Effector CD4-positive, alpha-beta T cell (primary cell): ENCODE measurements at places on chromosomes 1 and 21.

DNA sequence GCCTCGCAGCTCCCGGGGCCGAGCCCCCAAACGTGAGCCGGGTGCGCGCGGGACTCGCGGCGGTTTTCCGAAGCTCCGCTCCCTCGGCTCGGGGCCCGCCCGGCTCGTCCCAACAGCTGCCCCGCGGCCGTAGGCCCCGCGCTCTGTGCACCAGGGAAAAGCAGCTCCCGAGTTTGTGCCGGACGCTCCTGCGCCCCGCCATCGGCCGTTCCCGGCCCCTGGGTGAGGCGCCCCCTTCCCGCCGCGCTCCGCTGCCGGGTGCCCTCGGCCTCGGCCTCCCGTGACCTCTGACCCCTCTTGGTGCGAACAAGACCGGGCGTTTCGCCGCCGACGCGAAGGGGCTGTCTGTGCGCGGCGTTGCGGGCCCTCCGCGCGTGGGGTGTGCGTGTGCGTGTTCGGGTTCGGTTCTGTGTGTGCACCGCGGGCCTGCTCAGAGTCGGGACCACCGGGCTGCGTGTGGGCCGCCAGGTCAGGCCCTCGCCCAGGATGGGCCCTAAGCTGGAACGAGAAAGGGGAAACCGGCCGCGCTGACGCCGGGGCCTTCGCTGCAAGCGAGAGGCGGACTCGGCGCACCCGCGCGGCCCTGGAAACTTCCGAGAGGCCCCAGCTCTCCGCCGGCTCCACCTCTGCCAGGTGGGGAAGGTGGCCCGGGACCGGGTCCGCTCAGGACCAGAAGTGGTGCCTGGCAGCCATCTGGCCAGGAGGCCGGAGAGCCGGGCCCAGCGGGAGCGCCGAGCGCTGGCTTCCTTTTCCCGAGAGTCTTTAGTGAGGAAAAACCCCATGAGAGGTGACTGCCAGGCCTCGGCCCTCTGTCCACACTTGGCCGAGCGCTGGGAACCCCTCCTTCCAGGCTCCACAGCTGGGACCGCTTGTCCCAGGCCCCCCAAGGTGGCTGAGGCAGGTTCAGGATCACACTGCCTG lies 1.9 kb downstream of the PRDM16 start:
- no peak for DNase-seq

GRCh38 chr1:49059087-49059486 lies 282.4 kb upstream of the BEND5 start:
- DNase-seq, result no peak

GRCh38 chr21:15095326-15095725 lies 30.5 kb upstream of the NRIP1 start:
- no peak for DNase-seq

DNA sequence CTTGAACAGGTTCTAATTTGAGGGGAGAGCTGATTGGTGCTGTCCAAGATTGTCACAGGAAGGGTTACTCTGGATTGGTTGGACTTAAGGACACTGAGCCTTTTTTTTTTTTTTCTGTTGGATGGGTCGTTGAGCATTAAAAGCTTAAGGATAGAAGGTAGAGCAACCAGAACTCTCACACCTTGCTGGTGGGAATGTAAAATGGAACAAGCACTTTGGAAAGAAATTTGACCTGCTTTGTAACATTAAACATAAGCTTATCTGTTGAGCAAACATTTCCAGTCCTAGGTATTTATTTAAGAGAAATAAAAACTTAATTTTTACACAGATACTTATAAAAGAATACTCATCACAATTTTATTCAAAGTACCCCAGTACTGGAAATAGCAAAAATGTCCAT lies 29.8 kb upstream of the PLA2G2A start:
- DNase-seq, result no peak

- DNase-seq, result no peak
These were observed 107.5 kb downstream of the HIVEP3 start for GRCh38 chr1:41811051-41811795.

GRCh38 chr1:70893381-70893780 lies 154.2 kb downstream of the PTGER3 start:
- no peak for DNase-seq

DNA sequence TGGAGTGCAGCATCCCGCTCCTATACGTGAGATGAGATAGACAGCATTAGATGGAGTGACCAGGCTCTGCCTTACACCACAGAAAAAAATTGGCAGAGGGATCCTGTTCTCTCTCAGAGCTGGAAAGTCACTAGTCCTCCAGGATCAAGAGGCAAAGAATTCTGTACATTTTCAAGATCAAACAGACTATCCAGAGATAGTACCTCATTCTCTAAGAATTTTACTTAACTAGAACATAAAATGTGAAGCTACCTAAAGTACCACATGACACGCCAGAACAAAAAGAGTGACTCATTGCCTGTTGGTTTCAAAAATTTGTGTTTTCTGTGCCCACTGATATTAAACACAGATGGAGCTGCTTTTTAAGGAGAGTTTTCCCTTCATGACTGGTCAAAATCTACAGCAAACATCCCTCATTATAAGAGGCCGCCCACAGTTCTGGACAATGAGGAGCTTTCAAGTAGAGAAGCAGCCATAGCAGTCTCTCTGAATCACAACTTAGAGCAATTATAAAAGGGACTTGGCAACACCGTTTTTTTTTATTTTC lies 32.3 kb downstream of the CD160 start:
- no peak for DNase-seq

- DNase-seq, result no peak
These were observed 72.9 kb downstream of the ITPKB start for GRCh38 chr1:226666164-226666506.

DNA sequence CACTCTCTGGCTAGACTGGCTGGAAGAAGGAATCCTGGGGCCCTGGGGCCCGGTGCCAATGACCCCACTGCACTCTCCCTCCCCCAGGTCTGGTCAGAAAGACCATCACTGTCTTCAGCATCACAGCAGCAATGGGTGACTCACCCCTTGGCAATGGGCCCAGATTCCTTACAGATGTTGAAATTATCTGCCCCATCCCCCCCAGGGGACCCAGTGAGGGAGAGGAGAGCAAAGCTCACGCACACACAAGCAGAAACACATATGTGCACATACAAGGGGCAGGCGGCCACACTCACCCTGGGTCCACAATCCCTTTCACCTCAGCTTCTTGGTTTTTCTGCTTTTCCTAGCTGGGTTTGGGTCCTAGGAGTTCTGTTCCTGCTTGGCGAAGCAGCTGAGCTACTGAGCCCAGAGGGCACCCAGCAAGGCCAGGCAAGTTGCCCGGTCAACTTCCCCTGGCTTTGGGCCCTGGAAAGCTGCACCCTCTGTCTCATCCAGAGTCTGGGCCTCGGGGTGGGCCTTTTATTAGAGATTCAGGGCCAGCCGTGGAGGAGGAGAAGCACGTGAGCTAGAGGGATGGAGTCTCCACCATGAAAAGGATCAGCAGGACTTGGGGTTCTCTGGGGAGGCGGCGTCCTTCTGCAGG lies 2.6 kb downstream of the COL16A1 start:
- no peak for DNase-seq

- DNase-seq, result no peak
These were observed 9.4 kb downstream of the IFNAR1 start for GRCh38 chr21:33334191-33334590.
